ENCODE measurements at places on chromosomes 13 and 19. TPM values are rescaled to one million over a fixed set of nuclear protein-coding genes. Genes with fewer than 3 reads are reported as not detected.

Gene SHC2
- total RNA-seq, result 77.4 TPM

Gene LYPD3
- total RNA-seq, result 0.37 TPM

Gene SPIB
- not detected for total RNA-seq

Gene CDX2
- total RNA-seq, result not detected

Gene PDCD2L
- 14.1 TPM for total RNA-seq

Gene ZNF563
- total RNA-seq, result 5.5 TPM

Gene SHISA2
- 1.0 TPM for total RNA-seq

Gene CYTH2
- total RNA-seq, result 55.4 TPM

Gene SYT5
- 159 TPM for total RNA-seq
